Fibroblast of upper back skin (primary cell): ENCODE measurements at places on chromosomes 5 and 9.
A peak's percentile ranks its signal among the peaks of the same experiment; 100 is the strongest.

GRCh38 chr9:113361304-113362018 lies 12.1 kb downstream of the BSPRY start:
- DNase-seq = peak; percentile 22

DNA sequence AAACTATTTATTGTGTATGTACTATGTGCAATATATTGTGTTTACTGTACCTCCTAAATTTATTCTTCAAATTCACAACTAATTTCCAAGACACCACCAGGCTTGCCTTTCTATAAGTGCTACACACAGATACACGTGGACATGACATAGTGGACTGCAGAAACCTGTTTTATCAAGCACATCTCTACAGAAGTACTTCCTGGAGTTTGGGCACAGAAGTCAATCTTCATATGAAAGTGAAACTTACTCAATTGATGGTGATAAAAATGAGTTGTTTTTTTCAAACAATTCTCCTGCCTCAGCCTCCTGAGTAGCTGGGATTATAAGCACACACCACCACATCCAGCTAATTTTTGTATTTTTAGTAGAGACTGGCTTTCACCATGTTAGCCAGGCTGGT lies 57.6 kb downstream of the NLN start:
- DNase-seq = no peak

DNA sequence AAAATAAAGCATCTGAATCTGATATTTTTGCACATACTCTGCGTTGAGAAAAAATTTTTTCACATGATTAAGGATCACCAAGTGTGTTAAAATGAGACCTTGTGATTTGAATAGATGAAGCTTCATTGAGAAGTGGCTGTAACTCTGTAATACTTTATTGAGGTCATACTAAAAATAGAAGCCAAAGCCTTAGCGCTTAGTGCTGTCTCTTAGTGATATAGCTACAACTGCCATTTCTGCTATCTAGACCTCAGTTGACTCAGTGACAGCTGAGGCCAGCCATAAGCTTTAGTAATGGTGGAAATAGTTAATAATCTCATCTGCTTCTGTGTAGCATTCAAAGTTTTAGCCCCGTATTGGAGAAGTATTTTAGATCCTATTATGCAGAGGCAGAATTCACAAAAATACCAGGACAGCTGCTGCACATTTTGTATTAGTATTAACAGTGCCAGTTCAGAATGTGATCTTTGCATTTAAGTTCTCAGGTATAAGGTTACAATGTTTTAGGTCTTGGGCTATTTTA lies 107.4 kb upstream of the SGCD start:
- DNase-seq = no peak

GRCh38 chr9:99361817-99362216 lies 139.7 kb downstream of the SEC61B start:
- no peak for DNase-seq

GRCh38 chr9:126856326-126856877 lies 4.0 kb upstream of the ZBTB34 start:
- no peak for DNase-seq

GRCh38 chr5:38497946-38498345 lies 58.5 kb downstream of the LIFR start:
- peak; percentile 35 for DNase-seq

GRCh38 chr5:42837601-42838000 lies 25.9 kb upstream of the SELENOP start:
- no peak for DNase-seq

DNA sequence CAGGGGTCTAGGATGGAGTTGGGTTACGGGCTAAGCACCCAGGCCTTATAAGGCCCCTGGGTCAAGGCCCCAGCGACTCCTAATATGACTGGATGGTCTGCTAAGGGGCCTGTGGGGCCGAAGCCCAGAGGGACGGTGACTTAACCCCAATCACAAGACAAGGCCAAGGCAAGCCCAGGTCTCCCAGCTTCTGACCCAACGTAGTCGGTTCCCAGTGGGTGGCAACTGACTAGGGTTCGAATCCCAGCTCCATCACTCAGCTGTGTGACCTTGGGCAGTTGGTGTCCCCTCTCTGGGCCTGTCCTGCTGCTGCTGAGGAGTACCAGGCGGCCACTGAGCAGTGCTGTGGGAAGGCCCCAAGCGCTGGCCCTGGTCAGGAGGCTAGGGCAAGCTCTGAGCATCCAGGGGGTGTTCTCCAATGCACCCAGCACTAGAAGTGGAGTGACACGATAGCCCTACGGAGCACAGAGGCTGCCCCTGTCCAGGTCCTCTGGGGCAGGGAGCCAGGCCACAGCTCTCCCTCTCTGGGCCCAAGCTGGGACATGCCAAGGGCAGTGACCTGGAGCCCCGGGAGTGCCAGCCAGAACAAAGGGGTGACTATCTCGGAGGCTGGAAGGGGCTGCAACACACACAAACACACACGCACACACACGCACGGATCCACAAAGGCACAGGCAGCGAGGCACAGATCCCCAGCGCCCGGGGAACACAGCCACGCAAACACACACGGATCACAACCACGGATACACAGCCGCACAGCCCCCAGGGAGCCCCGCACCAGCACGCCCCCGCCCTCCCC lies 512 bp downstream of the AK1 start:
- no peak for DNase-seq

DNA sequence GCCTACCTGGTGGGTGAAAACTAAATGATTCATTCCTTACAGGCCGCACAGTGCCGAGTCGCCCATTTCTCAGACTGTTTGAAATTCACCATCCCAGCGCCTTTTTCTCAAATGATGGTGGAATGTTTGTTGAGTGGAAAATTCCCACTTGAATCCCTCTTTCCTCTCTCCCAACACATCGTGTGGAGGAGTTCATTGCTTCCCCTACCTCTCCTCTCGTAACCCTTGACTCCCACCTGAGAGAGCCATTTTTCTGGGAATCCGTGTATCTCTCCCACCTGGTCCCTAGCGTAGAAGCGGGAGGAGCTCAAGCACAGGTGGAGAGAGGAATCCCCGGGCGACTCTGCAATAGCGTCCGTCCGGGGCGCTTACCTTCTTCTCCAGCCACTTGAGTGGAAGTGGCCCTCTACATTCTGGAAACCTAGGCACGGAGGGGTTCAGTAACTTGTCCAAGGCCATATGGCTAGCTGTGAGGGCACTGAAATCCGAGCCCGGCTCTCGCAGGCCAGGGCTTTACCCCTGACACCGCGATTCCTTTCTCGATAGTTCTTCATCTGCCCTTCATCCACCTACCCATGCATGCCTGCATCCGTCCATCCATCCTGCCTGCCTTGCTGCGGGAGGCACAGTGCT lies 683 bp downstream of the OSMR start:
- no peak for DNase-seq

GRCh38 chr5:166724284-166724683 lies 1567.2 kb upstream of the WWC1 start:
- no peak for DNase-seq

DNA sequence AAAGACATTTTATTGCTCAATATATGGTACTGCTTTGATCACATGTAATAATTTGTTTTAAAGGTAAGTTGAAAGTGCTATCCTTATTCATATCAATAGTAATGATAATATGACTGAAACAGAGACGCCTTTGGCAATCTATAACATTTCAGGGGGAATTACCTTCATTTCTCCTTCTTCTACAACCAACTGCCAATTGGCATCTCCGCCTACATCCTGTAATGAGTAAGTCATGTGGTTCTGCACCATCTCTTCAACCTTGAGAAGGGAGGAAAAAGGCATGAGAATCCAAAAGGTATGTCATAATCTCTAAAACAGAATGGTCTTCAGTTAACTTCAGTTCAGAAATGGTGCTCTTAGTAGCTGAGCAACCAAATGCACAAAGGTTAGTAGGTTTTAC lies 52.4 kb downstream of the HMGCR start:
- DNase-seq = no peak

DNA sequence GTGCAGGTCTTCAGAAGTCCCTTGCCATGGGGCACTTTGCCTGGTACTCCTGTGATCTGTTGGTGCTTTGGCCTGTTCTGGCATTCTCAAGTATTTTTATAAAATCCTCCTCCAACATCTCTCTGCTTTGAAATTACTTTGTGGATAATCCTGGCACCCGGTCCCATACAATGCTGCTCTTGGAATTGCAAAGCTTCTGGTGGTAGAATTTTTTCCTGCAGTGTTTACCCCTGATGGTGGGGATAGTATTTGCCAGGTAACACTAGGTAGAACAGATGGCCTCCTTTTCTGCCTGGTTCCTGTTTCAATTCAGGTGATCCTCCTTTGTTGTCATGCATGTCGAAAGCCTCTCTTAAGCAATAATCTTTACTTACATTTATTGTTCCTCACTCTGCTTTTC lies 109.8 kb upstream of the ATP10B start:
- no peak for DNase-seq

DNA sequence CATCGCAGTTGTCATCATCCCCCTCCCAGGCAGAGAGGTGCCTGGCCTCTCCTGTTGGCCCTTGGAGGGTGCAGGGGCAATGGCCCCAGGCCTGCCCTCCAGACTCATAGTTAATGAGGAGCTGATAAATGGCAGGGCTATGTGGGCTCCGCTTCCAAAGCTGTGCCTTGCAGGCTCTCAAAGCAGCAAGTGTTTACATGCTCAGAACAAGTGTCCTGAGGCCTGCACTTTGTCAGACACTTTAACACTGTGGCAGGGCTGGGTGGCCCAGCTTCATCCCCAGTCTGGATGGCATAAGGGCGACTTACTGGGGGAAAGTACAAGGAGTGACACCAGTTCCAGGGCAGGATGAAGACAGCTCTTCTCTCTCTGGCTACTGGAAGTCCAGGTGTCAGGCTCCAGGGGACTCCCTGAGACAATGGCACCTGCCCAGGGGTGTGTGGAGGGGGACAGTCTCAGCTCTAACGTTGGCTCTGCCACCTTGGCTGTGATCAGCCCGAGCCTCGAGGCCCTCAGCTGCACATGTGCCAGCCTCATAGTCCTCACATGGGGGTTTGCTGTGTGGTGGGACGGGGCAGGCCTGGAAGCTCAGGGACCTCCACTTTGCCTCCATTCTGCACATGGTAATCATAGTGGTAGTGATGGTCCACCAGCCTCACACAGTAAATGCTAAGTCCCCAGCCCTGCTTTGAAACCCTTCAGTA lies 153.4 kb downstream of the BARX1 start:
- no peak for DNase-seq

GRCh38 chr5:173758676-173759075 lies 129.5 kb upstream of the CPEB4 start:
- no peak for DNase-seq

DNA sequence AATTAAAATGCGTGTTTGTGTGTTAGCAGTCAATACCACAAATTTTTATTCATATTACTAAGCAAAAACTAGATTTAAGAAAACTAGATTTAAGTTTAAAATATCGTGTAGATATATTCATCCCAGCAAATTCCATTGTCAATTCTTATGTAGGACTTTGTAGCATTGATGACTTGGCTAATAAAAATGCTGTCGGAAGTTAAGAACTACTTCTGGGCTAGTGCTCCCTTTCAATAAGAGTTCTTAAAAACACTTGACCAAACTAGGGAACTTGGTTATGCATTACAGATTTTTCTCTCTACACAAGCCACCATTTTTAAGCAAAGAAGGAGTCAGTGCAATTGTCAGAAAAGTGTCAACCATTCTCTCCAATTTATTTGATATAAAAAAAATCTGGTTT lies 68.7 kb upstream of the RAD23B start:
- no peak for DNase-seq

DNA sequence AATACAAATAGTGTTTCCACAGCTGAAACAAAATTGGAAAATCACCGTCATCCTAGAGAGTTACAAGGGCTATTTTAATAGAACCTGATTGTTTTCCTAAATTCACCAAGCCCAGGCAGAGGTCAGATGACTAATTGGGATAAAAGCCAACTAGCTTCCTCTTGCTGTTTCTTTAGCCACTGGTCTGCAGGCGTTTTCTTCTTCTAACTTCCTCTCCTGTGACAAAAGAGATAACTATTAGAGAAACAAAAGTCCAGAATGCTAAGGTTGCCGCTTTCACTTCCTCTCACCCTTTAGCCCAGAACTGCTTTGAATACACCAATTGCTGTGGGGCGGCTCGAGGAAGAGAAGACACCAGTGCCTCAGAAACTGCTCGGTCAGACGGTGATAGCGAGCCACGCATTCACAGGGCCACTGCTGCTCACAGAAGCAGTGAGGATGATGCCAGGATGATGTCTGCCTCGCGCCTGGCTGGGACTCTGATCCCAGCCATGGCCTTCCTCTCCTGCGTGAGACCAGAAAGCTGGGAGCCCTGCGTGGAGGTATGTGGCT lies at the start of gene TLR4:
Gene TLR4, plus strand, starts transcription at position 380 of the 552 bp plus-strand sequence. Its CDS starts 70 bp downstream, at position 450.
- peak; percentile 41 for DNase-seq

DNA sequence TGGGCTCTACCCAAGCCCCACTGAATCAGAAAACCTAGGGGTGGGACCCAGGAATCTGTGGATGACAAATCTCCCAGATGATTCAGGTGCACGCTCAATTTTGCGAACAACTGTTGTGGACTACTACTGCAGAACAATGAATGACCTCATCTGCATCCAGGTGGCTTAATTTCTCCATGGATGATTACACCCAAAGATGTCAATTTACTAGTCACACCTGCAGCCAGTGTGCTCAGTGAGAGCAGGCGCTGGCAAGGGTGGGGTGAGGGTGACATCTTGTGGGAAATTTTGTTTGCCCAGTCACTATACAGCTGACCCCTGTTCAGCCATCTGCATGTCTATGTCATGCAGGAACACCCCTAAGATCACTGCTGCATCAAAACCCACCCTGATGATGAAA lies 118.2 kb downstream of the ENTREP1 start:
- DNase-seq = no peak

DNA sequence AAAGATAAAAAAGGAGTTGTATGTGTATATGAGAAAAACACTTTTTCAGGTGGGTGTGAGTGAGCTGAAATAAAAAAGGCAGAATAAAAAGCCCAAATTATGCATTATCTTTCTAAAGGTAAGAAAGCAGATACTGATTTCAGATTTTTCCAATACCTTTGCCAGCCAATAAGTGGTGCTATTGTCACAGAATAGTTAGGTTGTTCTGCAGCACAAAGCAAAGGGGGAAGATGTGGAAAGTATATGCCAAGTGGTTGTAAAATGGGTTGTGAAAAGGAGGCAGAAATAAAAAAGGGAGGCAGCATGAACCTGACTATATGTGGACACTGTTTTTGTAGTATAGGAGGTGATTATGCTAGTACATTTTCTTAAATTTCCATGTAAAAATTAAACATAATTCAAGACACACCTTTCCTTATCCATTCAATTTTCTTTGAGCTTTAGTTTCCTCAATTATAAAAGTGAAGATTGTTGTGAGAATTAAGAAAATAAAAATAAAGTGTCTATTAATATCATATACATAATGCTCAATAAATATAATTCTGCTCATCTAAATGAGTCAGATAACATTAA lies 106.7 kb downstream of the SMIM15 start:
- DNase-seq = peak; percentile 60

DNA sequence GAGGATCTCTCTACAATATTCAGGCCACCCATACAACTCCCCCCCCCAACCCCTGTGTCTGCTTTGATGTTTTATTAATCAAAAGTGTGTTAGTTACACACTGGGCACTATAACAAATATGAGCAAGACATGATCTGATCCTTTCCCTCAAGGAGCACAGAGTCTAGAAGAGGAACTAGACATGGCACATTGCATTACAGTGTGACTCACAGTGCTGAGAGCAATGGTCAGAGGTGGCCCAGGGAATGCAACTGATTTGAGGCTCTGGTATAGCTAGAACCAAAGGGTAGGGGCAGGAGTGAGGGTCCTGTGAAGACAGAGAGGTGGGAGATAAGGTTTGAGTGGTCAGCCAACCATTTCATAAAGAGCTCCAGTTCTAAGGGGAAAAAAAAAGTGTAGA lies 539.2 kb downstream of the ACTL7B start:
- DNase-seq = no peak
